Stimulated activated CD8-positive, alpha-beta memory T cell treated with anti-CD3 and anti-CD28 coated beads, Interleukin-2, amount 100 ng/mL, for 1 hour (primary cell): ENCODE measurements at places on chromosomes 7 and 10.

- no peak for DNase-seq
These were observed 122.0 kb downstream of the TRRAP start for GRCh38 chr7:99000196-99000903.

- DNase-seq: no peak
These were observed 13.7 kb downstream of the RAB19 start for GRCh38 chr7:140417456-140418155.

GRCh38 chr7:148589640-148590039 is 926 bp upstream of the C7orf33 start:
- no peak for DNase-seq

- no peak for DNase-seq
These were observed at the start of gene CHST15 for GRCh38 chr10:124092860-124093773. Gene CHST15, minus strand, starts transcription at chr10:124093598. Its CDS starts 47,386 bp downstream, at chr10:124046212.

DNA sequence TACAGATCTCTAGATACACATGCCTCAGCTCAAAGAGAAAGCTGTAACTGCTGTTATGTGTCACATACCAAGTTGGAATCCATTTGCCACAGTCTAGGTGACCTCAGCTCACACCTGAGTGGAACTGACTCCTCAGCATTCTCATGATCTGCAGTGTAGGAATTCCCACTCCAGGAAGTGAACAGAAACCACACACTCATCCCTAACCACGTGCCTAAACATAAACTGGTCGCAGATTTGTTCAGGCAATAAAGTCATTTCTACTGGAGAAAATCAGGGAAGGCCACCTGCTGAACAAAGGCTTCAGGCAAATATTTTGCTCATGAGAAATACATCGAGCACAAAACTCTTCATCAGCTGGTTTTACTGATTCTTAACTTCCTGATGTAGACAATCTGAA is 23.0 kb upstream of the ZMYND11 start:
- no peak for DNase-seq

DNA sequence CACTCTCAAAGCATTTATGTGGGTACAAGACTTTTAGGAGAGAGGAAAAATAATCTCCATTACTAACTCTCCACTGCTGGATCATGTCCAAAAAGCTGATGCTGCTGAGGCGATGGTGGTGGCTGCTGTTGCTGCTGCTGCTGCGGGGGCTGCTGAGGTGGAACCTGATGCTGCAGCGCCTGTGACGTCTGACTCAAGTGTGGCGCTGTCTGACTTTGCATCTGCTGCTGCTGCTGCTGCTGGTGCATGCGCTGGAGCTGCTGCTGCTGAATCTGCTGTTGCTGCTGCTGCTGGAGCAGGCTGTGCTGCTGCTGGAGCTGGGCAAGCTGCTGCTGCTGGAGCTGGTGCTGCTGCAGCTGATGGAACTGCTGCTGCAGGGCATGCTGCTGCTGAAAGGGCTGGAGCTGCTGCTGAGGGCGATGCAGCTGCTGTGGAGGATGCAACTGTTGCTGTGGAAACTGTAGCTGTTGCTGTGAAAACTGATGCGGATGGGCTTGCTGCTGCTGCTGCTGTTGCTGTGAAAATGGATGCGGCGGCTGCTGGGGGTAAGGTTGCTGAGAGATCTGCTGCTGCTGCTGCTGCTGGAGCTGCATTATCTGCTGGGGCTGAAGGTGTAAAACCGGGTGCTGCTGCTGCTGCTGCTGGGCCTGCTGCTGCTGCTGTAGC is 34.5 kb downstream of the PAXIP1 start:
- no peak for DNase-seq

DNA sequence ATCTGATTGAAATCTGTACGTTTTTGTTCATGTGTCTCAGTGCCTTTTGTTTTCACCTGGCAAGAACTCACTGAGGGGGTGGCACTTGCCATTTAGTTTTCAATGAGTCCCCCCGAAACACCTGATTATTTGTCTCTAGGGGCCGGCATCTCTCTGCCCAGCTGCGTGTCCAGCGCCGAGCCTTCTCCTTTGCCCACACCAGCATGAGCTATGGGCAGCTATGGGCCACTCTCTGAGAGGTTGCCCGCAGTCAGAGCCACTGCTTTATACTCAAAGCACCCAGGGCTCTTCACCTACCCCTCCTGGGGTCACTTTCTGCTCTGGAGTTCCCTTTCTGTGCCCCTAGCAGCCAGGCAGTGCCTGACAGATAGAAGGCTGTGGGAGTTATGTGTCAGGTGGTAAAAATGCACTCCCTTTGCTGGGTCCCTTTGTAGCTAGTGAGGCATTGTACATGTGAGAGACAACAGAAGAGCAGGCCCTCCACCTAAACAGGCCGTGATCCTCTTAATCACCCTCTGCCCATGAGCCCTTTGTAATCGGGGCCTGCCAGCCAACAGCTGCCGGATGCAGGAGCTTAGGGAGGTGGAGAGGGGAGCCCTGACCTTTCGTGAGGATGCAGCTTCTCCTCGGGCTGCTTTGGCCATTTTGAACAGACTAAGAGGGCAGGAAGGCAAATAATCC is 133.1 kb upstream of the NPS start:
- DNase-seq: no peak

- DNase-seq: no peak
These were observed 267.8 kb downstream of the SH2D4B start for GRCh38 chr10:80805343-80806020.

GRCh38 chr7:122995600-122995999 is at the start of gene TAS2R16:
Gene TAS2R16, minus strand, starts transcription at chr7:122995700. Its CDS starts 66 bp downstream, at chr7:122995634.
- DNase-seq: no peak

- DNase-seq: no peak
These were observed 232.0 kb upstream of the NRP1 start for GRCh38 chr10:33566426-33566825.

- no peak for DNase-seq
These were observed 5.8 kb downstream of the ITPRIP start for GRCh38 chr10:104332243-104333031.

GRCh38 chr7:11345621-11346020 is 371.9 kb downstream of the PHF14 start:
- DNase-seq: no peak

- DNase-seq: no peak
These were observed 1.1 kb upstream of the AKR1B1 start for GRCh38 chr7:134459981-134460380.

GRCh38 chr10:93751832-93752231 is 5.9 kb upstream of the LGI1 start:
- no peak for DNase-seq

- no peak for DNase-seq
These were observed 59.8 kb downstream of the VAX1 start for GRCh38 chr10:117078168-117078837.

- DNase-seq: no peak
These were observed 64.7 kb downstream of the ZMIZ1 start for GRCh38 chr10:79133416-79133815.

GRCh38 chr7:55073976-55074528 is 55.2 kb downstream of the EGFR start:
- no peak for DNase-seq

GRCh38 chr10:43749940-43750552 is 101.4 kb upstream of the ZNF32 start:
- no peak for DNase-seq

GRCh38 chr7:3294432-3295100 is 6.5 kb upstream of the SDK1 start:
- no peak for DNase-seq

DNA sequence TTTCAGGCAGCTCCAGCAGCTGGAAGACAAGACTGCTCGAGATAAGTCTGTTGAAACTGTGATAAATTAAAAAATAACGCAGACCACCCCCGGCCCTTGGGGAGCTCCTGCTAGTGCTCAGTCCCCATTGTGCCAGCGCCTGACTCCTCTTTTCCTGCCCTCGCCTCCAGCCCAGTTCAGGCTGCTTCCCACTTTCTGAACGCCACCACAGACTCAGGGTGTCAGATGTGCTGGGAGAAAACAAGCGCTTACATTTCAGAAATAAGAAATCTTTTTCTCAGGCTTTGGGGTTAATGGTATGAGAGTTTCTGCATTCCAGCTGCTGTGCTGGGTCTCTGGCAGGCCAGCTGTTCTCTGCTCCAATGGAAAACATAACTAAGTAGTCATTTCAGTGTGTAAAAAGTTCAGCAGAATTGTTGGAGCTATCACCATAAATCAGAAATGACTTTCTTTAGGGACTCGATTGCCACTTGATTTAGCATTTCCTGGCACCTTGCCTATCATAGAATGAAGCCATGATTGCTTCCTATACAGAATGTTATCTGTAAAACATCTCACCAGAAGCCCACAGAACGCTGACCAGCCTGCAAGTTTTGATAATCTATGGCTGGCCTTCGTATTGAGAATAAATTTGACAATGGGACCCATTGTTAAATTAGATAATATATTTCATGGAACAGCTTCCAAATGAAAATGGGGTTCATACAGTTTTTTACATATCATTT is 257.0 kb upstream of the ZNF32 start:
- no peak for DNase-seq

GRCh38 chr10:18378766-18379165 is 238.5 kb downstream of the CACNB2 start:
- DNase-seq: no peak

DNA sequence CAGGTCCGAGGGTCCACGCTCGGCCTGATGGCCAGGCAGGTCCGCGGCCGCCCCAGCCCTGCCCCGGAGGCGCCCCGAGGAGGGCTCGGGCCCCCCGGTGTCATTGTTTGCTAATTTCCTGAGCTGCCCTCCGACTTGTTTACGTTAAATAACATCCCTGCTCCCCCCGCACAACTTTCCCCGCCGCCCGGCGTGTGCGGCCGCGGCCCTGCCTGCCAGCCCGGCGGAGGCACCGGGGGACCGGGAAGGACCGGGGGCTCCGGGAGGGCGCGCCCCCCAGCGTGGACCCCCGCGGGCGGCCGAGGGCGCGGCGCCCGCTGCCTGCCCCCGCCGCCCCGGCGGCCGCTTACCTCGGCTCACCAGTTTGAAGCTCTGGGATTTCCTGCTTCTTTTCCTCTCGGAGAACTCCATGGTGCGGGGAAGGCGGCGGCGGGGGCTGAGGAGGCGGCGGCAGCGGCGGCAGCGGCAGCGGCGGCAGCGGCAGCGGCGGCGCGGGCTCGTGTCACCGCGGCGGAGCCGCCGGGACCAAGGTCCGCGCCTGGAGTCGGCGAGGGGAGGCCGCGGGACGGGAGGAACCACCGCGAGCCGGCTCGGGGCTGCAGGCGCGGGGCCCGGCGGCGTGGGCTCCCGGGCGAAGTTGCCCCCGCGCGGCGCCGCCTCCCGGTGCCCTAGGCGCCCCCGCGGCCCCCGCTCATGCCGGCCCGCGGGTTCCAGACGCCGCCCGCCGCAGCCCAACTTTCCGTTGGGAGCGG is 515 bp downstream of the BEND7 start:
- no peak for DNase-seq

DNA sequence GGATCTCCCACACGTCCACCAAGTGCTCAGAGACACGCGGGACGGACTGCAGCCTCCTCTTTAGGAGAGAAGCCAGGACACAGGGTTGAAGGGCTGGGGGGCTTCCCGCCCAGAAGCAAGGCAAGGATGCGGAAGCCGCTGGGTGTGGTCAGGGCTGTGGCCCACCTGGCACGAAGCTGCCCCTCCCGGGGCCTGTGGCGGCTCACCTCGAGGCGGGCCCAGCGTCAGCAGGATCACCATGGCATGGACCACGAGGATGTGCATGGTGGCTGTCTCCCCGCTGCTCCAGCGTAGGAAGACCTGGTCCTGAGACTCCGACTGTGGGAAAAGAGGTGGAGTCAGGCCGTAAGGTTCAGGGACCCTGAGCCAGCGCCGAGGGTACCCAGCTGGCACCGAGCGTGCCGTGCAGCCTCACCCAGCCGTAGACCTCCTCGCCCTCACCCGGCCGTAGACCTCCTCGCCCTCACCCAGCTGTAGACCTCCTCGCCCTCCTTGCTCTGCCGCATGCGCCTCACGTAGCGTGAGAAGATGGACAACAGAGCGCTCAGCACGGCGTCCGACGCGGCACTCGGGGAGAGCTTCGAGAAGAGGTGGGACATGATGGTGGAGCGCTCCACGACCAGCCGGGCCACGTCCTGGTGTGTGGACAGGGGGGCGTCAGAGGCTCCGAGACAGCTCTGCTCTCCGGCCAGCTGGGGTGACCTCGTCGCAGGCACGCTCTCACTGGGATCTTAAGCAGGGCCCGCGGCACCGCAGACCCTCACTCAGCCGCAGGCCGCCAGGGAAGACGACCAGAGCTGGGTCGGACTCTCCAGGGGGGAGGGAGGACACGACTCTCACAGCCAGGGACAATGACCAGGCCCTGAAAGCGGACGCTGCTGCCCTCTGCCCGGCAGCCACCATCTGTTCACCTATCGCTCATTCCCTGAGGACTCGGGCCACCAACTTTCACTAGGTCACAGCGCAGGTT is 20.4 kb downstream of the INTS1 start:
- no peak for DNase-seq

DNA sequence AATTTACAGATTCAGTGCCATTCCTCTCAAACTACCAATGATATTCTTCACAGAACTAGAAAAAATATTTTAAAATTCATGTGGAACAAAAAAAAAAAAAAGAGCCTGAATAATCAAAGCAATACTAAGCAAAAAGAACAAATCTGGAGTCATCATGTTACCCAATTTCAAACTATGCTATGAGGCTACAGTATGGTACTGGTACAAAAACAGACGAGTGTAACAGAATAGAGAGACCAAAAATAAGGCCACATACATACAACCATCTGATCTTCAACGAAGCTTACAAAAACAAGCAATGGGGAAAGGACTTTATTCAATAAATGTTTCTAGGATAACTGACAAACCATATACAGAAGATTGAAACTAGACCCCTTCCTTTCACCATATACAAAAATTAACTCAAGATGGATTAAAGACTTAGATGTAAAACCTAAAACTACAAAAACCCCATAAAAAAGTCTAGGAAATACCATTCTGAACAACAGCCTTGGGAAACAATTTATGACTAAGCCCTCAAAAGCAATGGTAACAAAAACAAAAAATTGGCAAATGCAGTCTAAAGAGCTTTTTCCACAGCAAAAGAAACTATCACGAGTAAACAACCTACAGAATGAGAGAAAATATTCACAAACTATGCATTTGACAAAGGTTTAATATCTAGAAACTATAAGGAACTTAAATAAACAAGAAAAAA is 207.7 kb downstream of the PTN start:
- DNase-seq: no peak

DNA sequence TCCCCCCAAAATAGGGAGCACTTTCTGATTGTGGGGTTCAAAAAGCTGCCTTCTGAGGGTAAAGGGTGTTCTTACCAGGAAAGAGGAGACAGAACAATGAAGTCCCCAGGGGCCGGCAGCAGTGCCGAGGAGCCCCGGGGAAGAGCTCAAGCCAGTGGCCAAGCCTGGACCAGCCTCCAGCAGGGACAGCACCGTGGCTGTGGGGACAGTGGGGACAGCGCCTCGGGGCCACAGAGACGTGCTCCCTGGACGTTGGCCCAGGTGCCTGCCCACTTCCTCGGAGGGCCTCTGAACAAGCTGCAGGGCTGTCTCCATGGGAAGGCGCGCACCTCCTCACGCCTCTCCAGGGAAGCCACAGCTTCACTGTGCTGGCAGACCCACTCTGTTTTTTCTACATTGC is 312.6 kb downstream of the PTPRN2 start:
- no peak for DNase-seq

- no peak for DNase-seq
These were observed 609.4 kb upstream of the PCDH15 start for GRCh38 chr10:55410415-55410885.

DNA sequence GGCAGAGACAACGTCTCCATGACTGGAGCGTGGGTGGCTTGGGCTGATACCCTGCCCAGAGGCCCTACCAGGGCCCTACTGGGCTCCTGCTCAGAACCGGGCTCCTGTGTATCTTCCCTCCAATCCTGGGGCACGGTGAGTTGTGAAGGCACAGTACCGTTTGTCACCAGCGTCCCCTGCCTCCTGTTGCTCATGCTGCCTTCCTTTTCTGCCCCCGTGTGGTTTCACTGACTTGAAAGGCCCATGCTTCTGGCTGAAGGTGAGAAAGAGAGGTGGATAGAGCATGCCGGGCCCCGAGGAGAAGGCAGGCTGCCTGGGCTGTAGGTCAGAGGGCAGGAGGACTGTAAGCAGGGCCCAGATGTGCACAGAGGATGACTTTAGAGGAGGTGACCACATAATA is 9.1 kb upstream of the DMBT1 start:
- no peak for DNase-seq
